ENCODE measurements at places on chromosomes 5 and 9. TPM values are rescaled to one million over a fixed set of nuclear protein-coding genes. Genes with fewer than 3 reads are reported as not detected.

BTNL8 gene
- total RNA-seq: not detected

DNA sequence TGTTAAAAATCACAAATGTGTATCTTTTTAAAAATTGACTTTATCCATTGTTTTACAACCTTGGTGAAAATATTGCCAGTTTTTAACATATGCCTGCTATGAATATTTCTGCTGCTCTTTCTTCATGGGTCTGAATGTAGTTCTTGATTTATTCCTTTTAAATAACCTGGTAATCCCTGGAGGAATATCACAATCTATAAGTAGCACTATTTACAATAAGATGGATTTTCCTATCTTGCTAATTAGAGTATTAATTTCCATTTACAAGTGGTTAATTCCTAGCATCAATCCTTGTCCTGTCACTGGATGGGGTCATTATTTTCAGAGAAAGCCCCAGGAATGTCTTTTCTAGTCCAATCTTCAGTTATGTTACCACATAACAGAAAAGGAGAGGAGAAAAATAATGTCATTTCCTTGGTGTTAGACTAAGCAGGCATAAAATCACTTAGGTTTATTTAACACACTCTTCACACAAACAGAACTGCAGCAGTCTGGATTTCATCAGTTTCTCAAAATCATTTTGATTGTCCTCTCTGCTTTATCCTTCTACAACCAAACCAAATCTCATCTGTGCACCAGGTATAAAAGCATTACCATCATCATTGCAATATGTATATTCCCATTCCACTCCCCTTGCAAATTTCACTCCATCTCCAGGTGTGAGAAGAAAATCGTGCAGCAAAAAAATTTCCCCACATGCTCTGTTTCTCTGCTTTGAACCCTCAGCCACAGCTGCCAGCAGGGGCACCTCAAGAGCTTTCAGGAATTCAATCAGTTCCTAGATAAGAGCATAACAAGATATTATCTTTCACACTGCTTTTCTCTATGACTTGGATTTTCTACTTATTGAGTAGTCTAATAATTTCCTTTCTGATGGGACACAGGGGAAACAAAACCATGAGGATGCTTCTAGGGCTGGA is 204.1 kb downstream of the SEC61B start:
- DNase-seq: no peak

- DNase-seq: no peak
These were observed 1.9 kb downstream of the SLC36A1 start for GRCh38 chr5:151449297-151449696.

CFAP77 gene
- total RNA-seq: not detected

GRCh38 chr9:3205421-3206095 is 320.2 kb downstream of the RFX3 start:
- DNase-seq: no peak

GRCh38 chr9:120394058-120394669 is 185.8 kb downstream of the CDK5RAP2 start:
- peak; percentile 10 for DNase-seq

DNA sequence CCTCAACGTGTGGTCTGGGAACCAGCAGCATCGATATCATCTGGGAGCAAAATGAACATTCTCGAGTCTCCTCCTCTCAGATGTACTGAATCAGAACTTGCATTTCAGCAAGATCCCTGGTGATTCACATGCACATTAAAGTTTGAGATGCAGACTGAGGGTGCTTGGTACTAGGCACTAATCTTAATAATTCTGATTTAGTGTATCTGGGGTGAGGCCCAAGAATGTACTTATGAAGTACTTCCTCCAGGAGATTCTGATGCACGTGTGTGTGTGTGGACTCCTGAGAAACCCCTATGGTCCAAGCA is 56.2 kb upstream of the EQTN start:
- no peak for DNase-seq

SPINK4 gene
- not detected for total RNA-seq

MED10 gene
- 52.2 TPM for total RNA-seq

DNA sequence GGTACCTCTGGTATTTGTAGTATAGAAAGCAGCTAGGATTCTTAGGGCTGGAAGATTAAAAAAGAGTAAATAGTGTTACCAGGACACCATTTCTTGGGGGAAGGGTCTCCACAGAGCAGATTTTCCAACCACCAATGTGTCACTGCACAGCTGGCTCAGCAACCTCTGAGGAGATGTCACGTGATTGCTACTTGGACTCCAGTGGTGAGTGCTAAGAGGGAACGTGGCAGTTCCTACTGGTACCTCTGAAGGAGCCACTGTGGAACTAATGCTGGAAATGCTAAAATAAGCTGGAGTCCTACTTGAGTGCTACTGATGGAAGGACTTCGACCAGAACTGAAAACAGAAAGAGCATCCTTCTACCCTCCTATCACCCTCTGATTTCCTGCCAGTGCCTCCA is 36.1 kb upstream of the SPDL1 start:
- no peak for DNase-seq

DNA sequence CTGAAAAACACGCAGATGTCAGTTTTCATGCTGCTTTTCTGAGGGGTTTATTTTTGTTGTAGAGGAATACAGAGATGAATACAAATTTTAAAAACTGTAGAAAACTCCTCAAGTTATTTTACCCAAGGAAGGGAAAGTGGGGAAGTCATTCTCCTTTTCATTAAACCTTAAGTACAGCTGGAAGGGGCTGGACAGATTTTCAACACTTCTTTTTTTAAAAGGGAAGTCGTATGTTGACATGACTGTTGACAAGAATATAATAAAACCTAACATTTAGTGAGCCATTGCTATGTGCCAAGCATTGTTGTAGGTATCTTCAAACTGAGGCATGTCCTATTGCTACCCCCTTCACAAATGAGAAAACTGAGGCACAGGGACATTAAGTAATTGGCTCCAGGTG is 235.7 kb upstream of the ELL2 start:
- DNase-seq: no peak

GRCh38 chr5:155665361-155665760 is 651.8 kb downstream of the KIF4B start:
- DNase-seq: no peak

- DNase-seq: no peak
These were observed 134.5 kb upstream of the FSTL4 start for GRCh38 chr5:133746834-133747233.

CFAP90 gene
- total RNA-seq: not detected

MED22 gene
- total RNA-seq: 32.6 TPM

DNA sequence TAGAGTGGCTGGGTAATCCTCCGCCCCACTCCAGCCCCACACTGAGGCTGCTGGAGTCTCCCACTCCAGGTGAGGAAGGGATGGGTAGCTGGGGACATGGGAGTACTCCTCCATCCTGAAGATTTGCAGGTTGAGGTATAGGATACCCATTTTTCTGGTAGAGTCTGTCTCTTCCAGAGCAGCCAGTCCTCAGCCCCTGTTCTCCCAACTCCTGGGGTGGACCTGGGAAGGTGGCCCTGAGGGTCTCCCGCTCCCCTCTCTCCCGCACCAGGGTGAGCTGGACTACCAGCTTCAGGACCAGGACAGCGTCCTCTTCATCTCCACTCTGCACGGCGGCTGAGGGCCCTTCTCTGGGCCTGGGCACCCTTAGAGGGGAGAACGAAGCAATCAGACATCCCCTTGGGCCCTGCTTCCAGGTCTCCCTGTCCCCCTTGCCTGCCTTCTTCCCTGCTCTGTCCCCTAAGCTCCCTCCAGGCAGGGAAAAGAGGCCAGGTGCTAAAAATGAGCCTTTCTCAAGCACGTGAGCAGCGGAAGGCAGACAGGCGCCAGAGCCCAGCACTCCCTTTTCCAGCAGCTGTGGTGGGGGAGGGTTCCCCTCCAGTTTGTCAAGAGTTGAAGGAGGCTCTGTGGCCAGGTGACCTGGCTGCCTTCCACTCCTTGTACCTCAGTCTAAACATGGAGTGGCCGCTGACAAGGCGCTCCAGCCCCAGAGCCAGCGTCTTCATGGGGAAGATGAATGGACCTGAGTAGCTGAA is 18.4 kb downstream of the URM1 start:
- DNase-seq: no peak

GRCh38 chr5:8317335-8317734 is 448.4 kb downstream of the MTRR start:
- DNase-seq: no peak

GRCh38 chr5:66452109-66452508 is 144.1 kb upstream of the MAST4 start:
- DNase-seq: no peak

PCDHB6 gene
- not detected for total RNA-seq

FEM1C gene
- 15.0 TPM for total RNA-seq

DNA sequence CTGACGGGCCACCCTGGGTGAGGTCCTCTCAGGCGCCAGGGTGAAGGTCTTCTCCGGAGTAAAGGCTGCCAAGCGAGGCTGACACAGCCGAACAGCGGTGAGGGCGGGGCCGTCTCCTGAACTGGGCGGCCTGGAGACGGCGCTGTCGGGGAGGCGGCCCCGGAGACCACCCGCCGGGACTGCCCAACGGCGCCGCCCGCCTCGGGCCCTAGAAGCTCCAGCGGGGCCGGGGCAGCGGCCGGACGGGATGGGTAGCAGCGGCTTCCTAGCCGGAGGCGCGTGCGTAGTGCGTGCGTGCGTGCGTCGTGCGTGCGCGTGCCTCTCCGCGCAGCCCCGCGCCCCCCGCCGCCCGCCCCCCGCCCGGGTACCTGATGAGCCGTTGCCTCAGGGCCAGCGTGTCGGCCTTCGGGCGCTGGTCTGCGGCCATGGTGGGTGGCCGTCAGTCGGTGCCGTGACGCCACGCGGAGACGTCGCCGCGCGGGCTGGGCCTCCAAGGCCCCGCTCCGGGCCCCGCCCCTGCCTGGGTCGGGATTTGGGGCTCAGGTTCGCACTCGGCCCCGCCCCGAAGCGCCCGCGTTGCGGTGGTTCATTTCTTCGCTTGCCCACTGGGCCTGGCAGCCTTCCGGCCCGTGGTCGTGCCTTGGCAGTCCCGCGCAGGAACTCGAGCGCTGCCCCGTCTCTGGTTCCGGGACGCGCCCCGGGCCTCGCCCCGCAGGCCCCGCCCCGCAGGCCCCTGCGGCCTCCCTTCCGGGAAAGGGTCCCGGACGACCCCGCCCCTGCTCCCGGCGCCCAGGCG is at the start of gene PHYKPL:
TSS of gene PHYKPL (minus strand) at position 679 of the 796 bp plus-strand sequence. CDS start at position 427, 252 bp downstream.
- peak; percentile 62 for DNase-seq

WDR70 gene
- 41.4 TPM for total RNA-seq
